ENCODE measurements at places on chromosomes 12 and 14. TPM values are rescaled to one million over a fixed set of nuclear protein-coding genes. Genes with fewer than 3 reads are reported as not detected.

Gene AKAP5
- total RNA-seq: 15.0 TPM

Gene TAS2R14
- 3.1 TPM for total RNA-seq

DNA sequence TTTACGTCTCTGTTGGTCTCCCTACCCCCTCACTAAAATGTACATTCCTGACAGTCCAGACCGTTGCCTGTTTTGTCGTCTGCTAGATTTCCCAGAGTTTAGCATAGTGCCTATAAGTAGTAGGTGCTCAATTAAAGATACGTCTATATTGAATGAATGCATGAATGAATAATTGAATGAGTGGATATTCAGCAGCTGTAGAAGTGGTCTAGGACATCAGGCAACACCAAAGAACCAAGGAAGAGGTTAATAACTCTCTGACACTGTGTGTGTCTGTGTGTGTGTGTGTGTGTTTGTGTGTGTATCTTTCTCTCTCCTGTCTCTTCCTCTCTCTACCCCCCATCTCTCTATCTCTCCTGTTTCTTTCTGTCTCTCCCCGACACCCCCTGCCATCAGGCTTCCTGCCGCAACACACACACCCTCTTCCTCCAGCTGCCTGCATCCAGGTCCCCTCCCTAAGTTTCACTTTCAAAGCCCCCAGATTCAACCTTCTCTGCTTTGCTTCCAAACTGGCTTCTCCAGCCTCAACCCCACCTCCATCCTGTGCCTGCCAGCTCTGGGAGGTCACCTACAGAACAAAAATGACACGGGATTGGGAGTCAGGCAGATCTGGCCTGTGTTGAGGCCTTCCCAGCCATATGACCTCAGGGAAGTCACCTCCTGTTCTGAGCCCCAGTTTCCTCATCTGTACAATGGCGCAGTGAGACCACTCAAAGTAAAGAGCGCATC lies 119.9 kb upstream of the NCOR2 start:
- peaks cover 38% of the 10 kb centered on the region for H3K4me1 ChIP-seq
- no peak for DNase-seq
- H3K4me3 ChIP-seq: no peak overlapping the region
- no peaks in the 10 kb centered on the region for H3K27me3 ChIP-seq

DNA sequence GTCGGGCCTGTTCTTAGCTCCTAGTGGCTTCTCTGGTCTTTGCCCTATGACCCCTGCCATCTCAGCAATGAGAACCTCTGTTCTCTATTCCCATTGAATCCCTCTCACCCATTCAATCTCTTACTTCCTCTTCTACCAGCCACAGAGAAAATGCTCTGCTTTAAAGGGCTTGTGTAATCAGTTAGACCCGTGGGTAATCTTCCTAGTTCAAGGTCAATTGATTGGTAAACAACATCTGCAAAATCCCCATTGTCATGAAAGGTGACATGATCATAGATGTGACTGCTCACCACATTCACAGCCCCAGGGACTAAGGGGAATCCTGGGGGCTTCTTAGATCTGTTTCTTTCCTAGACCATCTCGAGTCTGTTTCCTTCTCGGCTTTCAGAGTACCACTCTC lies 7.2 kb upstream of the CCDC197 start:
- H3K4me3 ChIP-seq: no peak overlapping the region
- H3K4me1 ChIP-seq: peaks cover 6% of the 10 kb centered on the region
- H3K27me3 ChIP-seq: no peaks in the 10 kb centered on the region
- no peak overlapping the region for H3K27ac ChIP-seq

- no peak overlapping the region for H3K4me3 ChIP-seq
- H3K27me3 ChIP-seq: no peaks in the 10 kb centered on the region
- no peaks in the 10 kb centered on the region for H3K36me3 ChIP-seq
- no peak for DNase-seq
- no peaks in the 10 kb centered on the region for H3K4me1 ChIP-seq
Measured at GRCh38 chr12:8987685-8988084, 1.7 kb upstream of the KLRG1 start.

GRCh38 chr14:101022916-101023435 lies 119.5 kb upstream of the RTL1 start:
- H3K27me3 ChIP-seq: no peaks in the 10 kb centered on the region
- no peaks in the 10 kb centered on the region for H3K36me3 ChIP-seq
- no peak for DNase-seq
- no peaks in the 10 kb centered on the region for H3K4me1 ChIP-seq
- H3K27ac ChIP-seq: no peak overlapping the region

- H3K4me1 ChIP-seq: no peaks in the 10 kb centered on the region
- H3K27me3 ChIP-seq: no peaks in the 10 kb centered on the region
- H3K4me3 ChIP-seq: no peak overlapping the region
- H3K36me3 ChIP-seq: no peaks in the 10 kb centered on the region
Measured at GRCh38 chr12:92675092-92675865, 27.5 kb upstream of the PLEKHG7 start.

GRCh38 chr12:48819986-48820725 lies 1.9 kb downstream of the CACNB3 start:
- H3K4me1 ChIP-seq: peaks cover 11% of the 10 kb centered on the region
- H3K27me3 ChIP-seq: no peaks in the 10 kb centered on the region
- H3K27ac ChIP-seq: no peak overlapping the region
- DNase-seq: no peak
- H3K36me3 ChIP-seq: no peaks in the 10 kb centered on the region
- no peak overlapping the region for H3K4me3 ChIP-seq

DNA sequence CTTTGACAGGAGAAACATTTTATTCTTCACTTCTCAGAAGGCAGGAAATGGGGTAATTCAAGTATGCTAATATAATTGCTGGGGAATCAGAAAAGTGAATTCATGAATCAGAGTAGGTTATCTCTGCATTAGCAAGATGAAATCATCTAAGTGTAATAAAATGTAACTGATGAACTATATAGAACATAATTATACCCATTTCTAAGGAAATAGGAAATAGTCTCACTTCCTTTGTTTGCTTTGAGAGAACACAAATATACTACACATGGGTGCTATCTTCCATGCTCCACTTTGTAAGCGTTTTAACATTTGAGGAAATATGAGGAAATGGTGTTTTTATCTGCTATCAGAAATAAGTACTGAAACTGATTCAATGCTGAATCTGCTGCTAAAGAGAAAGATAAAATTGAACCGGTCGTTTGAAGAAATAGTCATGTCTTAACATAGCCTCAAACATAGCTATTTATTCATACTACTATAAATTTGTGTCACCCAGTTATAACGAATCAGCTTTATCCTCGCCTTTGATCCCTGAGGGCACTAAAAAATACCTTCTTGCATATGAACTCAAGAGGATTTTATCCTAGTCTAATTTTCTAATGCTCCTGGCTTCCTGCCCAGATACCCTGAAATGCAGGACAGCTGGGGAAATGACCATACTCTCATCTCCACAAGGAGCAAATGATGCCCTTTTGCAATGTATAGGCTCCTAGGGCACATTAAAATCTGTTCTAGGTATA lies 696.0 kb downstream of the C12orf50 start:
- H3K27ac ChIP-seq: no peak overlapping the region
- no peak overlapping the region for H3K4me3 ChIP-seq
- H3K4me1 ChIP-seq: no peaks in the 10 kb centered on the region
- H3K36me3 ChIP-seq: no peaks in the 10 kb centered on the region
- H3K27me3 ChIP-seq: no peaks in the 10 kb centered on the region
- no peak for DNase-seq

DNA sequence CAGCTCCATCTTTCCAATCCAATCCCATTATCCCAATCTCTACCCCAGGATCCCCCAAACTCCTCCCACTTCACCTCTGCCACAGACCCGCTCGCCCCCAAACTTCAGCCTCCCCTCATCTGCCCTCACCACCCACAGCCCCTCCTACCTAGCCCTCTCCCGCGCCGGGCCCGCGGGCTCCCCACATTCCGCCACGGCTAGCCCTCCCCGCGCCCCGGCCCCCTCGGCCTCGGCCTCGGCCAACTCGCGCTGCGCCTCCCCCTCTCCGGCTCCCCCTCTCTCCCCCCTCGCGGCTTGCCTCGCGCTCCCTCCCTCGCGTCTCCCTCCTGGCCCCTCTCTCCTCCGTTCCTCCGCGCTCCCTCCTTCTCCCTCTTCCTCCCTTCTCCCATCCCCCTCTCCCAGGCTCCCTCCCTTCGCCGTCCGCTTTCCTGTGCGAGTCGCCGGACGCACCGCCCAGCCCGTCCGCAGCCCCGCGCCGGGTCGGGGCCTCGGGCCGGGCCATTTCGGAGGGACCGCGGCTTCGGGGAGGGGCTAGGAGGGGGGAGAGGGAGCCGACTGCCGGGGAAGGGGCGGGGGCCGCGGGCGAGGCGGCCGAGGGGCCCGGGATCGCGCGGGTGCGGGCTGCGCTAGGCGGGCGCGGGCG lies at the start of gene ATN1:
Gene ATN1, plus strand, starts transcription at position 581 of the 643 bp plus-strand sequence. CDS start 6,043 bp downstream, outside the sequence.
- peak within 1 kb of the TSS; percentile 76 for H3K27ac ChIP-seq
- peaks cover 43% of the 10 kb centered on the region for H3K4me1 ChIP-seq
- H3K36me3 ChIP-seq: peaks cover 2% of the 10 kb centered on the region
- peak; percentile 85 for DNase-seq
- no peaks in the 10 kb centered on the region for H3K27me3 ChIP-seq

All from Caco-2 (cell line).